Ammon's horn (tissue), 1 donor: ENCODE measurements at places on chromosomes 7 and 10.

GRCh38 chr7:138549082-138549481, 89.0 kb downstream of the TRIM24 start:
- no peak for DNase-seq

GRCh38 chr10:6337382-6337781, 134.7 kb downstream of the PFKFB3 start:
- DNase-seq, result no peak

DNA sequence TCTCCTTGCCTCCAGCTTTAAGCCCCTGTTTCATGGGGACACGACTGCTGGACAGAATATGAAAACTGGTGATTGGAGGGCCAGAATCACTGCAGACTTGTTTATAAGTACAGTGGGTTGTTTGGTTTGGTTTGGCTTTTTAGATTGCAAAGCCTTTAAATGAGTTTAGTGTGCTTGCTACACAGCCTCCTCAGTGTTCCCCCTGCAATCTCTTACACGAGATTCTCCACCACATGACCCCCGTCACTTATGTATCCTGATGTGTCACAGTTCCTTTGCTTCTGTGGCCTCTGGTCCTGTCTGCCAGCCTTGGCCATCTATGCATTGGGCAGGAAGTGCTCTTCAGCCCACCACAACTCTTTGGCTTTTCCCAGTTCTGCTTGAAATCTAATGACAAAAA, 103.7 kb upstream of the ANKRD1 start:
- DNase-seq, result no peak

- no peak for DNase-seq
Observed at GRCh38 chr7:5421714-5422395, 1.8 kb downstream of the TNRC18 start.

- DNase-seq, result no peak
Observed at GRCh38 chr10:26468291-26468690, 30.1 kb downstream of the APBB1IP start.

DNA sequence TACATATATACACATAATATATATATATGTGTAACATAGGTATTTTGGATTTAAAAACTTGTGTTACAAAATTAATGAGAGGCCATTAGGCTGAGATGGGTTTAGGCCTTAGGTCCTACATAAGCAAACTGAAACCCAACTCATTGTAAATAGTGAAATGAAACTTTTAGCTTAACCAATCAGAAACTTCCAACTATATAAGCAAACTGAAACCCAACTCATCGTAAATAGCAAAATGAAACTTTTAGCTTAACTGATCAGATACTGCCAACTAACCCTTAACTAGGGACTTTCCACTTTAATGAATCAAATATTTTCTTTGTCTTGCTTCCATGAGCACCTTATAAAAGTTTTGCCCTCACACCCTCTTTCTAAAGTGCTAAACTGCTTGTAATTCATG, 17.3 kb upstream of the SAMD9L start:
- DNase-seq, result no peak

DNA sequence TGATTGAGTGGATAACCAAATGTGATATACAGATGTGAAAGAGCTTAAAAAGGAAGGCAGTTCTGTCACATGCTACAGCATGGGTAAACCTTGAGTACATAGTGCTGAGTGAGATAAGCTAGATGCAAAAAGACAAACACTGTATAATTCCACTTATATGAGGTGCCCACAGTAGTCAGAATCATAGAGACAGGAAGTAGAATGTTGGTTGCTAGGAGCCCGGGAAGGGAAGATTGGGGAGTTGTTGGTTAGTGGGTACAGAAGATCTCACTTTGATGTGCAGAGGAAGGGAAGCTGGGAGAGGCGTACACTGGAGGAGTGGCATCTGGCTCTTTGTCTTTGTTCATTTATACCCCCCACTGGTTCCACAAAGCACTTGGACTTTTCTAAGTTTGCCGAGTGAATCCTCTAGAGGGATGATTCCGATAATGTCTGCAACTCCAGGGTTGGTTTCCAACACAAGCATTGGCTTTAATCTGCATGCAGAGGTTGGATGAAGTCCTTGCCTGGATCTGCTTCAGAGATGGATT, 39.5 kb downstream of the TSPAN14 start:
- DNase-seq, result no peak

- DNase-seq, result no peak
Observed at GRCh38 chr10:16559236-16559773, 37.6 kb upstream of the C1QL3 start.

DNA sequence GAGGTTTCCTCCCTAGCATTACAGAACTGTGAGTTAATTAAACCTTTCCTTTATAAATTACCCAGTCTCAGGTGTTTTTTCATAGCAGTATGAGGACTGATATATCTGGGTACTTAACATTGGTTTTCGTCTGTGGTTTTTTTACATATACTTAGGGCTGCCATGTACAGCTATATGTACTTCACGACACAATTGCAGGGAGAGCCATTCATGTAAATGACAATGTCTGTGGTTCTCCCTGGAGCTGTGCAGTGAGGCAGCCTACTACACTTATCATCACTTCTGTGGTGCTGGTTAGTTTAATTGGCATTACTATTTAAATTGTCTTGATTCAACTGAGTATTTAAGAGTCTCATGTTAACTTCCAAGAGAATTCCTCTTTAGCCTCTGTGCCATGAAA, 40.7 kb downstream of the AVL9 start:
- no peak for DNase-seq

DNA sequence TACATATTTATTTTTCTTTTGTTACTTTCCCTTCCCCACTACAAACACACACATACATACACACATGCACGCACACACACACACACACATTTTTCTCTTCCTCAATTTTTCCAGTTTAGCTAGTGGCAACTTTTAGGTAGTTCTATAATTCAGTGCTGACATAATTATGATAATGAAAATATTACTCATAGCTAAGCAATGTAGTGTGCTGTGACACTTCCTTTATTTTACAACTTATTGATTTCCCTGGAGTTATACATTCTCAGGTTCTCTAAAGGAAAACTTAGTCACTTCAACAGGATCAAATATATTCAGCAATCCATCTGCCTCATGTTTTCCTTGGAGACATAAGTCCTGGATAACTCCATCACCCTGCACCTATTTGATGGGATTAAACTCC, 151.6 kb downstream of the CACNA2D1 start:
- DNase-seq, result no peak

DNA sequence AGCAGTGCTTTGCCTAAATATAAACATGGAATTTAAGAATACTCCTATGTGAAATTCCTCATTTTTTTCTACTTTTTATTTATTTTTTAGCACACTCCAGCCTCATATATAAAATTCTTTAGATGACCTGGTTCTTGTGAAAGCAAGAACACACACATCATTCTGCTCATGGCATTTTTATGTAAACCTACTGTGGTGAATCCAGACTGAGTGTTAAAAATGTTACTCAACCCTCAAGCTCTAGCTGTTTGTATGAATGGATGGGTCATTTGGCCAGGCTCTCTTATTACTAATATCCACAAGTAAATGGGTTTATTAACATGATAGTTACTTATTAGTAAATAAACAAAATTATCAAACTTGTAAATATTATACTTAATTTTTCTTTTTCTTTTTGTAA, 551.7 kb upstream of the LRRN3 start:
- DNase-seq, result no peak

- no peak for DNase-seq
Observed at GRCh38 chr7:85823396-85824080, 636.7 kb upstream of the SEMA3D start.

DNA sequence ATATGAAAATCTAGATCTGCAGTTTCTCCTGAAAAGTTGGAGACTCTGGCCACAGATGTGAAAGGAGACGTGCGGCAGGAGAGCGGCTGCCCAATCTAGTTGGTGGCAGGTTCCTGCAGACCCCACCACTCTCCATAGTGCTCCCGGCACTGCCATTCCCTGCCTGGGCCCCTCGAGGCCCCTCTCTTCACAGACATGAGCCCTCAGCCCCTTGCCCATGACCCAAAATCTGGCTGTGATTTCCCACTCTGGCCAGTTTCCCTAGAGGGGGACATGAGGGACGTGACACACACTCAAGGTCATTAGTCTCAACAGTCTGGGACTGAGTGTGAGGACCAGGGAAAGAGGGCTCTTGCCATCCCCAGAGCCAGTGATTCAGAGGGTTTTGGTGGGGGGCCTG, 138.7 kb downstream of the PTPN20 start:
- no peak for DNase-seq
